ELR (cell line): ENCODE measurements at places on chromosomes 1 and 21.
A peak's percentile ranks its signal among the peaks of the same experiment; 100 is the strongest.

DNA sequence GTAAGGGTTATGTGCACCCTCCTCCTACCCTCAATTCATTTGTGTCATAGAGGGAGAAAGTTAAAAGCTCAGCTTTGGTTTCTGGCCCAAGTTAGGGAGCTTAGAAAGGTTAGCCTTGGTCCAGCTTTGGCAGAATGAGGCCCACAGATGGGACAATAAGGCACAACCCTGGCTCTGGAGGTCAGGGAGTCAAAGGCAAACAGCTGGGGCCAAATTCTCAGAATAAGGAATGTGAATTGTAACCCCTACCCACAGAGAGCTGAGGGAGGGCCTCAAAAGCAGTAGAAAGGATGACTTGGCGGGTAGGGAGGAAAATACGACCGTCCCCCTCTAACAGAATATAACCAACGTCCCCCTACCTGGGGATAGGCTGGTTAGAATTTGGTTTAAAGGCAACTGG, 9.0 kb downstream of the CERS2 start:
- no peak for DNase-seq

DNA sequence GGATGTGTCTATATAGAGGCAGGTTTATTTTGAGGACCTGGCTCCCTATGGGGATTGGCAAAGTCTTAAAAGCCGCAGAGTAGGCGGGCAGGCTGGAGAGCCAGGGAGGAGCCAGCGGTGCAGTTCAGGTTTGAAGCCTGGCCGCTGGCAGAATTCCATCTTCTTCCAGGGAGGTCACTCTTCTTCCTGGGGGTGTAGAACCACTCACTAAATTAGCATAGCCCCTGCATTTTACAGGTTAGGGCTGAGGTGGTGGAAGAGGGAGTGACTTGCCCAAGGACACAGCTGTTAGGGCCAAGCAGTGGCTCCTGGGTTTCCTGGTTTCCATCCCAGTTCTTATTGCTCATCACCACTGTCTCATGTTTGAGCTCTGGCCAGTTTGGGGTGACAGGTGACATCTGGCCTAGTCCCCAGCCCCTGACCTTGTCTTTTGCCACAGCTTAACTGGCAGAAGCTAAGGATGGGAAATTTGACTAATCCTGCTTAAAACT, 1.4 kb downstream of the PINK1 start:
- peak; percentile 53 for DNase-seq

DNA sequence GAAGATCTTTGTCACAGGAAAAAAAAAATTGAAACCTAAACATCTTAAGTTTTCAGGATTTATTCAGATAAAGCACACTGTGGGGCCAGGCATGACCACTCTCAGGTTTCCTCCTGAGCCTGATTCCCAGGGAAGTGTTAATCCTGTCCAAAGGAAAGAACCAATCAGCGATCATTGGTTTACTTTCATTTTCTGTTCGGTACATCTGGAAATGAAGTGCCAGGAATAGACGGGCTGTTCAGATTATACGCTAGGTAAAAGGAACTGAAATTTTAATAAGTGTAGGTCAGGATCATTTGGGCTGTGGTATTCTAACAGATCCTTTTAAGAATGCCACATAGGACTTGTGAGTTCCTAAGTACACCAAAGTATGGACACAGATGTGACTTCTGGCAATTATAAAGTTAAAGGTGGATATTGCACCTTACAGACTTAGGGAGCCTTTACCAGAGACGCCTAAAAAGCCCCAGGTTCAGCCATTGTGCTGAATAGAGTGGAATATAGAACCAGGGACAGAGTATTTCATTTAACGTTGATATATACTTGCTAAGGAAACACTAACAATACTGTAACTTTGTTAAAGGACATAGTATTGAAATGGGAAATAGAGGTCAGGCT, 9.3 kb upstream of the CACYBP start:
- DNase-seq = peak; percentile 88

DNA sequence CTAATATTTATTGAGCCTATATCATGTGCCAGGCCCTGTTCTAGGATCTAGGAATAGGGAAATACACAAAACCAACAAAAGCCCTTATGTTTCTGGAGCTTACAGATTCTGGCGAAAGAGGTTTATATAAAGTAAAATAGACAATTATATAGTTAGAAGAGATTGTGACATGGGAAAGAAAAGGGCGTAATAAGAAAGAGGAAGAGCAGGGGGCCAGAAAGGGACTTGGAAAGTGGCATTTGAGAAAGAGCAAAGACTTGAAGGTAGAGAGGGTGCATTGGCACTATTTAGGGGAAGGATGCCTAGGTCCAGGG, 322.5 kb upstream of the FAM78B start:
- no peak for DNase-seq

DNA sequence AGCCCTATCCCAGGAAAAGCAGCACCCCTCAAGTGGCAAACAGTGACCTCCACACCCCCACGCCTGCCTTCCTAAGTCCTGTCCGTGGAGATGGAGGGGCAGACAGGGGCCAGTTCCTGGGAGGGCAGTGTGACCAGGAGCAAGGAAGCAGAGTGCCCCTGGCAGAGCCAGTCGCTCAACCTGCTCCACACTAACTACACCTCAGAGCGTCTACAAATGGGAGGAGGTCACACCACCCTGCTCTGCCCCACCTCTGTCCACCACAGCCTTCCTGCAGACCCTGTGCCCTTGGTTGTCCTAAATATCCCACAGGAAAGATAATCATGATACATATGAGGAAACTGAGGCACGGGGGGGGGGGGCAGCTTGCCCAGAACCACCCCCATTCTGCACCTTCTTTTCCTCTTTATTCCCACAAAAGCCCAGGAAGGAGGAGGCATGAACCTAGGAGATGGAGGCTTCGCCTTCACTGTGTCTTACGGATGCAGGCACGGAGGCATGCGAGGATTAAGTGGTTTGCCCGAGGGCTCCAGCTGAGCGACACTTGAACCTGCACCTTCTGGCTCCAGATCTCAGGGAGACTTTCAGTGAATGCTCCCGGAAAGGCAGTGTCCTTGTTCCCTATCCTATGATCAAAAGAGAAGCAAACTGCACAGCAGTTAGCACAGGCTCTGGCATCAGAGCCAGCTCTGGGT, 42.7 kb upstream of the SELENON start:
- no peak for DNase-seq
